ENCODE measurements at places on chromosomes 12 and 14.

- no peak for DNase-seq
Observed at GRCh38 chr12:3225796-3226180, 148.6 kb downstream of the TSPAN9 start.

DNA sequence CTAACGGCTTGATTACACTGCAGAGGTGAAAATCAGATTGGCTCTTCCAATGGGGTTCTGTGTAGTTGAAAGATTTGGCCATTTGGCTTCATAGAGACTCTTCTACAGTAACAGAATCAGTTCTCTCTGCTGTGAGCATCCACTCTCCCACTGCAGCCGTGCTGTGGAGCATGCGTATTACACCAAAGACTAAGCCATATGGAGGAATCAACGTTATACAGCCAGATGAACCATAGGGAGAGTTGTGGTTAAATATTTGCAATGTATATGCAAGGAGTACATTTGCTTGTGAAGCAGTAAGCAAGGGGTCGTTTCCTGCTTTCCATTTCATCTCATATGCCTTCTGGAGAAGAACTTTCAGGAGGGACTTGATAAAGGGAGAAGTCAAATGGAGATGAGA, 331.1 kb upstream of the FKBP4 start:
- no peak for DNase-seq

DNA sequence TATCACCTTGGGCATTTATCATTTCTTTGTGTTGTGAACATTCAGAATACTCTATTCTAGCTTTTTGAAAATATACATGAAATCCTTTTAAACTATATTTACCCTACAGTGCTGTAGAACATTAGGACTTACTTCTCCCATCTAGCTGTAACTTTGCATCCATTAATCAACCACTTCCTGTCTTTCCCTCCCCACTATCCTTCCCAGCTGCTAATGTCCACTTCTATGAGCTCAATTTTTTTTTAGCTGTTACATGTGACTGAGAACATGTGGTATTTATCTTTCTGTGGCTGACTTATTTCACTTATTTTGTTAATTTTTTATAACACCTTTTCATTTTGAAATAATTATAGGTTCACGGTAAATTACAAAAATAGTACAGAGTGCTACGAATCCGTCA, 136.0 kb downstream of the LMNTD1 start:
- no peak for DNase-seq

- no peak for DNase-seq
Observed at GRCh38 chr12:5692850-5693249, 252.2 kb downstream of the ANO2 start.

DNA sequence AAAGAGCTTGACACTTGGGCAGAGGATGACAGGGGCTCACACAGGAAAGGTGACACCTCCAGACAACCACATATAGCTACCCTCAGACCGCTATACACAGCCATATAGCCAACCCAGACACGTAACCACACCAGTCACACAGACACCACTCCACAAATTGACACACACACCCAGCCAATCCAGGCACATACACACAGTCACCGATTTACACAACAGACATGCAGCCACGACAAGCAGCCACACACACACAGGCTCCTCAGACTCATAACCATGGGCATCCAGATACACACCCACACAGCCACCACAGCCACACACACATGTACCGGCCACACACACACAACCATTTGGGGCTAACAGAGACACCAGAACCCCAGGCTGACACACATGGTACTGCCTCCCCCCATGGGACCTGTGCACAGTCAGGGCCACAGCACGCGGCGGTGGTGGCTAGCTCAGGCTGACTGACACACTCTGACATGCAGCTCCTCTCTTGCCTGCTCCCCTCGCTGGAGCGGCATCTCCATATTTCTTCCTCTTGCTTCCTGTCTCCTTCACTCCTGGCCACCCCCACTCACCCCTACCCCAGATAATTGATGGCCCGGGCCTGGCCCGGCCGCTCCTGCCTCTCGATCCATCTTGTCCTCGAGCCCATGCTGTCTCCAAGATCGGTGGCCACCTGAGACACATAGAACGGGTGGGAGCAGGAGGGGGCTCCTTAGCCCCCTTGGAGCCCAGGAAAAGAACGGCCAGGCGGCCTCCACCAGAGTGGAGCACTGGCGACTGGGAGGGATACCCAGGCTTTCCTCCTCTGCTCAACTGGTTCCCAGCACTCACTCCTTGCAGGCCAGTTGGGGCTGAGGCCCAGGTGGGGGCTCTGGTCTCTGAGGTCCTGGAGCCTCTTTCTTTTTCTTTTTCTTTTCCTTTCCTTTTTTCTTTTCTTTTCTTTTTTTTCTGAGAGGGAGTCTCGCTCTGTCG, 6.0 kb upstream of the SHMT2 start:
- no peak for DNase-seq

DNA sequence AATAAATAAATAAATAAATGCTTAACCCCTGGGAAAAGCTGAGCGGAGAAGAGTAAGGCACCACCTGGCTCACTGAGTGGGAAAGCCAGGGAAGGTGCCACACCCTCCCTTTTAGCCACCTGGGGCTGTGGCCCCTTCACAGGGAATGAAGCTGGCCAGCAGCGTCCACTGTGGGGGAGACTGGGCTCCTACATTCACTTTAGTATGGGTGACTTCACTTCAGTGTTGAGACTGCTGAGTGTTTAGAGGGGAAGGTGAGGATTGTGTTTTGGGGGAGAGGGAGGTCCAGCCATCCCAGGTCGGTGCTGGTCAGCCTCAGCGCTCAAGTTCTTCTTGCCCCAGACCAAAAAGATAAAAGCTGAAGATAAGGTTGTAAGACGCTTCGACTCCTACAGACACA, 1.6 kb downstream of the NAB2 start:
- no peak for DNase-seq

- DNase-seq: no peak
Observed at GRCh38 chr12:66279123-66279712, 23.1 kb upstream of the HELB start.

- no peak for DNase-seq
Observed at GRCh38 chr12:52721838-52722470, 18.6 kb upstream of the KRT77 start.

DNA sequence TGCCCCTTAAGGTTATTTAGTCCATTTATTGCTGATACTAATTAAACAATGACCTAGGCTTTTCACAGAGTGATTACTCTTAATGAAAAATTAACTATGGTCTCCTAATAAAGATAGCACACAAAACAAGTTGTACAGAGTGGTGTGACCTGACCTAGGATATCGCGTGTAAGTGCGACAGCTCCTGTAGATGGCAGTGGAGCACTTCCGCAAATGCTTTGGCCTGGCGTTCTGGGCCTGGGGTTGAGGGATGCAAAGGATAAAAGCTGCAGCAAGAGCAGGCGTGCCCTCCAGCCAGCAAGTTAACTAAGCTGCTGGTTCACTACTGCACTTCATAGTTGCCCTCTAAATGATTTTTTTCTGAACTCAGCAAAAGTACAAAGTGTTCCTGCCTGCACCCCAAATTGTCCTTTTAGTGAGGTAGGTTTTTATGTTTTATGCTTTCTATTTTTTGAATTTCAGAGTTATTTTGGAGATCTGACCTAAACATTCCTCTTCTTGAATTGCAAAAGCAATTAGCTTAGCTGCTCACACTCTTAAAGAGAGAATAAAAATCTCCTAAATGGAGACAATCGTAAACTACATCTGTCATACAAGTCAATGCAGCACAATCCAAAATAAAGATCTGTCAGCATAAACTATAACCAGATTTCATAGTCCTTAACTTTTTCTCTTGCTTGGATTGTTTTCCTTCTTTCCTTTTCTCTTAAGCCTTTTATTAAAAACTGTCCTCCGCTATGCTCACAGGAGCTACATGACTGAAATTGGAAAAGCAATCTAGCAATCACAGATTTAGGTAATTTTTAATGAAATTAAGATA, 379.6 kb downstream of the LRIG3 start:
- no peak for DNase-seq

Measured in stimulated activated CD8-positive, alpha-beta memory T cell treated with anti-CD3 and anti-CD28 coated beads, Interleukin-7, amount 100 ng/mL, for 4 hours (primary cell).